Hematopoietic multipotent progenitor cell (in vitro differentiated cells): ENCODE measurements at places on chromosomes 3 and 15.
A peak's percentile ranks its signal among the peaks of the same experiment; 100 is the strongest.

- no peak for DNase-seq
These were observed 40.4 kb downstream of the GPD1L start for GRCh38 chr3:32146746-32147211.

DNA sequence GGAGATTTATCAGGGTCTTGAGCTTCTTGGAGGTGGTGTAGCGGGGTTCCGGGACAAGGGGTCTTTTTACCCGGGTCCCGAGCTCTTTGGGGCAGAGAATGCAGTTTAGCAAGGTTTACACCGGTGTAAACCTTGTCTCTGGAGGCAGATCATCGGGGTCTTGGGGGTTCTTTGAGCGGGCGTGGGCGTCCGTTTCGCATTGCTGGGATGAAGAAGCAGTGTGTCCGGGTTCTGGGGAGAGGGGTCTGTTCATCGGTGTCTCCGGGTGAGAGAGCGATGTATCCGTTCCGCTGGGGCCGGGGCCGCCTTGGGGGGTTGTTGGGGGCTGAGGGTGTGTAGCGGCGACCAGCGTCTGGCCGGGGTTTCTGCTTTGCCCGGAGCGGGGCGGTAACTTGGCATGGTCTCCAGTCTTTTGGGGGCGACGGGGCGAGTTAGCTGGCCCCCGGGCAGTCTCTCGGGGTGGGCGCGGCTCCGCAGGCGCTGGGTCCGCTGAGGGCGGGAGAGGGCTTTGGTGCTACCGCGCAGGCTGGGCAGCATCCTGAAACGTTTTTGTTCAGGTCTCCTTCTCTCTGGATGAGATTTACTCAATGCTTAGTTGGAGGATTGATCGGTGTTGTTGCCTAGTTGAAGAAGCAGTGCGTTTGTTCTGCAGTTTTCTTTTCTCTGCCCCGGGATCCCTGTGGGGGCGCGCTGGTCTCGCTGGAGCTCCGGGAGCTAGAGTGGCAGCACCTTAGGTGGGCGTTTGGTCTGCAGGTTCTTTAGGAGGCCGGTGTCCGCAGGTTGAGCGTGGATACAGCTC, 843 bp downstream of the GLCE start:
- peak; percentile 18 for DNase-seq

DNA sequence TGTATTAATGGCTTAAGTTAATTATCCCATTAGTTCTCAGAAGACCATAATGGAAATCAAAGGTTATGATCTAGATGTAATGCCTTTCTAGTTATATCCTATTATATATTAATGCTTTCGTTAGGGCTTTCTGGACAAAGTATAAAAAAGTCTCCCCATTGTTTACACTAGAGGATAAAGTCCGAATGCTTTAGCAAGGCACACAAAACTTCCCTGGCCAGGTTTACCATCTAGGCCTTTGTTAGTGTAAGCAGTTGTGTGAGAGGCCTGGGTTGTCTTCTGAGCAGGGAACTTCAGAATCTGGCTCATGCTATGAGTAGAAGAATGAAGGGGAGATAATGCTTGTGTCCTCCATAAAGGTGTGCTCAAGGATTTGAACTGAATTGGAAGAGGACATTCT, 106.3 kb upstream of the MEIS2 start:
- no peak for DNase-seq

DNA sequence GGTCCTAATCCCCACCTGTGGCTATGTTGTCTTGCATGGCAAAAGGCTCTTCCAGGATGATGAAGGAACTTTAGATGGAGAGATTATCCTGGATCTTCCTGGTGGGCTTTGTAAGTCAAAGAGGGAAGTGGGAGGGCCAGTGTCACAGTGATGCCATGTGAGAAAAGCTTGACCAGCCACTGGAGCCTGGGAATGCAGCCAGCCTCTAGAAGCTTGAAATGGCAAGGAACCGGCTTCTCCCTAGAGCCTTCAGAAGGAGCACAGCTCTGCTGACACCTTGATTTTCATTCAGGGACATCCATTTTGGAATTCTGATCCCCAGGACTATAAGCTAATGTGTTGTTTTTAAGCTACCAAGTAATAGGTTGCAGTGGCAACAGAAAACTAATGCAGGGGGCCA, 58.3 kb downstream of the CLEC3B start:
- no peak for DNase-seq

DNA sequence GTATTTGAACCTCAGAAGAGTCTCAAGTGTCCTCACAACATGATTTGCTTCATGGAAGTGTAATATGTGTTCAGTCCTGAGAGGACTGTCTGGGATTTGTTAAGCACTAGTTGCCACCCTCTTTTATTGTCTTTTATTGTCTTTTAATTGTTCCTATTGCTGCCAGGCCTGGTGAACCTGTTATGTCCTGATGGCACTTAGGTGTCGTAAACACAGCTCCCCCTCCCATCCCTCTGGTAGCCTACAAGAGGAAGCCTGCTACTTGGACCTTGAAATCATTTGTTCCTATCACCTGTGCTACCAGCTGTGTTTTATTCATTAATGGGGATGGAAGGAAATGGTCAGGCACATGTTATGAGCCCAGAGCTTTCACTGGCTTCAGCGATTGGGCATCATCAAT, 19.3 kb downstream of the CCNB2 start:
- DNase-seq: no peak

GRCh38 chr15:98727115-98728040, 79.0 kb downstream of the IGF1R start:
- no peak for DNase-seq

- DNase-seq: no peak
These were observed 635.1 kb upstream of the MDFIC2 start for GRCh38 chr3:70947579-70947978.

GRCh38 chr3:178382449-178383061, 153.7 kb upstream of the KCNMB2 start:
- DNase-seq: no peak

DNA sequence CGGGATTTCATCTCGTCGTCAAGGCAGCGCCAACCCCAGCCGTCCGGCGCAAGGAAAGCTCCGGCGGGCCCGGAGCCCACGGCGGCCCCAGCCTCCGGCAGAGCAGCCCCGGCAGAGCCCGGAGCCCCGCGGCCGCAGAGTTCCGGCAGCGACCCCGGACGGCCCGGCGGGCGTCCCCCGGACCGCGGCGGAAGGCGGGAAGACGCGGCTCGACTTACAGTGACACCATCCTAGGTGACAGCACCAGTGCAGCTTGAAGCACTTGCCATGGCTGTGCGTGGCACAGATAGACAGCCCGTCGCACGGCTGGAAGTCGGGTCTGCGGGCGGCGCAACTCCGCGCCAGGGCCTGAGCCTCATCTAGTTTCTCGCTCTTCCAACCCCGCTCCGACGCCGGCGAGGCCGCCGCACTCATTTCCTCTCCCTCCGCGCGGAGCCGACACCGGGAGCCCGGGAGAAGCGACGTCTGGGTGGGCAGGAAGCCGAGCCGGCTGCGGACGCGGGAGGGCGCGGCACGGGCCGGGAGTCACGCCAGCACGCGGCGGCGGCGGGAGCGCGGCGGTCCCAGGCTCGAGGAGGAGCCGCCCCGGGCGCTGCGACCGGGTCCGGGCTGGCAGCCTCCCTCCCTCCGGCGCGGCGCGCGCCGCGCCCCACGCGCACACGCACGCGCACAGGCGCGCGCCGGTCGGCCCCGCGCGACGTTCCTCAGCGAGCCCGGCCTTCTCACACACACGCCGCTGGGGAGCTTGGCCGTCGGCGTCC, at the start of gene C3orf70:
Gene C3orf70 (minus strand): TSS at position 651 of the 761 bp plus-strand sequence. CDS start 237 bp downstream, at position 414.
- DNase-seq: peak; percentile 42

DNA sequence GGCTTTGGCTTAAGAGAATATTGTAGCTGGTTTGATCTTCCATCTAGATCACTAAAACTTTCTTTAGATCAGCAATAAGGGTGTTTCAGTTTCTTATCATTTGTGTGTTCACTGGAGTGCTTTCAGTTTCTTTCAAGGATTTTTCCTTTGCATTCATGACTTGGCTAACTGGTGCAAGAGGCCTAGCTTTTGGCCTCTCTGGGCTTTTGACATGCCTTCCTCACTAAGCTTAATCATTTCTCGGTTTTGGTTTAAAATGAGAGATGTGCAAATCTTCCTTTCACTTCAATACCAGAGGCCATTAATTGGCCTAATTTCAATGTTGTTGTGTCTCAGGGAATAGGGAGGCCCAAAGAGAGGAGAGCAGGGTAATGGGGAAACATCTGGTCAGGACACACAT, 30.3 kb upstream of the CCNB2 start:
- DNase-seq: no peak

GRCh38 chr3:191649626-191650025, 188.7 kb downstream of the PYDC2 start:
- DNase-seq: no peak

GRCh38 chr15:89998141-89998661, 2.9 kb upstream of the ZNF710 start:
- no peak for DNase-seq

DNA sequence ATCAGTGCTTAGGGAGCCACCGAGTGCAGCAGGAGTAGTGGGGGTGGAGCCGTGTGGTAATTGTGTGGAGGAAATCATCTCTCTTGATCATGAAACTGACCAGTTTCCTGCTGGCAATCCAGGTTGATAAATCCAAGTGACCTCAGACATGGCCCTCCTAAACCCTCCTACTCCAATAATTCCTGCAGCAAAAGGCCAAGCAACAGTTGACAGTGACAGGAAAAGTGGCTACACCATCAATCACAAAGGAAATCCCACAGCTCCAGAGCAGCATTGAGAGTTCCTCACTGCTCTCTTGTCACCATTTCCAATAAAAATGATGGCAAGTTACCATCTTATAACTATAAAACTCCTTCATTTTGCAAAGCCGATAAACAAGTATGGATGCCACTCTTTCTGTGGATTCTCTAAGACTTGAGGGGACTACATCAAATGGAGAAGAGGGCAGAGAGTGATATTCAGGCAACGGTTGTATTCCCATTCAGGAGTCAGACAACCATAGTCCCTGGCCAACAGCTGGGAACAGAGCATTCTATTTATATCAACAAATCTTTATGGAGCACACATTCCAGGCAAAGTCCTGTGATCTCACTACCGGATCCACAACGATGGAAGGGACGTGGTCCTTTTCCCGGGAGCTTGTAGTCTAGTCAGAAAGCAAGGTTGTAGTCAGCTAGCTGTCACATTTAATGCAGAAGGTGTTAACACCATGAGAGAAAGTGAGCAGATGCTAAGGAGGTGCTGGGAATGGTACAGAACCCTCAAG, 312.5 kb upstream of the CTNNB1 start:
- no peak for DNase-seq

GRCh38 chr3:156098437-156099035, 21.8 kb upstream of the KCNAB1 start:
- DNase-seq: no peak

- DNase-seq: no peak
These were observed 251.9 kb downstream of the IGSF11 start for GRCh38 chr3:118782755-118783202.

- no peak for DNase-seq
These were observed 383.7 kb downstream of the GAP43 start for GRCh38 chr3:116007000-116007399.

DNA sequence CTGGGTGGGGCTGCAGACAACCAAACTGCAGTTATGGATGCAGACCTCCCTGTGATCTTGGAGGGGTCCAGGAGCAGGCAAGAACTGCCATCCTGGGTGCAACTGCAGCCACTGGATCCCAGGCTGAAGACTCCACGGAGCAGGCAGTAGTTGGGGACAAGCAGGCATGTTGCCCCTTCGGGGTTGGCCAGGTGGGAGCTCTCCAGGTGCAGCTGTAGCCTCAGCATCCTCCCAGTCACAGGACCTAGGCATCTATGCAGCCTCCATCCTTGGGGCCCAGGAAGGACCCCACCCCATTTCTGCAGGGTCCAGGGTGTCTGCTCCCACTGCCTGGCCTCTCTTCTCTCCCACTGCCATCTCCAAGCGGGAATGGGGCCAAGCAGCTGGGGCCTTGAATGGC, 322.2 kb upstream of the RBMS3 start:
- DNase-seq: no peak

GRCh38 chr3:52682016-52682415, 3.7 kb downstream of the PBRM1 start:
- DNase-seq: no peak

- no peak for DNase-seq
These were observed 286.9 kb upstream of the DNAJC19 start for GRCh38 chr3:181276358-181276896.

DNA sequence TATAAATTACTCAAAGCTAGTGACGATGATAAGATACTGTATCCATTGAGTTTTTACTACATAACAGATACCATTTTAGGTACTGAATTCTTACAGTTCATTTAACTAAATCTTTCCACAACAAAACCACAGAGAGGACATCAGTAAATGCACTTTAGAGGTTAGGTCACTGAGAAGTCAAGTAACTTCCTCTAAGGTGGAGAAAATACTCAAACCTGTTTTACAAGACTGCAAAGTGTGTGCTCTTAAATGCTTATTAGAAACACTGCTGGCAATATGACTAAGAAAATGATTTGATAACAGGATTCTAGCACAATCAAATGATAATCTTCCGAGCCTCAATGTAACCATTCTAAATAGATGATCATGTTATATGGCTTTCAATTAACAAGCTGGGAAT, 99.4 kb downstream of the UBE3A start:
- no peak for DNase-seq

- peak; percentile 32 for DNase-seq
These were observed 1.7 kb downstream of the TIPARP start for GRCh38 chr3:156675830-156676767.

DNA sequence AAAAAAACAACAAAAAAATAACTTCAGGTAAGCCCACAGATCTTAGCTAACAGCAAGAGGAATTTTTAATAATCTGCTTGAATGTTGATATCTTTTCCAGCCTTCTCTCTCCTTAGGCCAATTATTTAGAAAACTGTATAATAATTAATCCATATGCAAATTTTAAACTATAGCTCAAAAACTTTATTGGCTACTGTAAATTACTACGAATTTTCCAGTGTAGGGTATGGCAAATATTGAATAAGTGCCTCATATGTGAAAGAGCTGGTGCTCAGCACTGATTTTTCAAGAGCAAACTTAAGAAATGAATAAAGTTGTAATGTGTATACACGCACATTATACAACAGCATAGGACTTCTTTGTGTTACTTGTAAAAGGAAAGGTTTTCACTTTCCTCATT, 123.0 kb downstream of the TFDP2 start:
- no peak for DNase-seq

DNA sequence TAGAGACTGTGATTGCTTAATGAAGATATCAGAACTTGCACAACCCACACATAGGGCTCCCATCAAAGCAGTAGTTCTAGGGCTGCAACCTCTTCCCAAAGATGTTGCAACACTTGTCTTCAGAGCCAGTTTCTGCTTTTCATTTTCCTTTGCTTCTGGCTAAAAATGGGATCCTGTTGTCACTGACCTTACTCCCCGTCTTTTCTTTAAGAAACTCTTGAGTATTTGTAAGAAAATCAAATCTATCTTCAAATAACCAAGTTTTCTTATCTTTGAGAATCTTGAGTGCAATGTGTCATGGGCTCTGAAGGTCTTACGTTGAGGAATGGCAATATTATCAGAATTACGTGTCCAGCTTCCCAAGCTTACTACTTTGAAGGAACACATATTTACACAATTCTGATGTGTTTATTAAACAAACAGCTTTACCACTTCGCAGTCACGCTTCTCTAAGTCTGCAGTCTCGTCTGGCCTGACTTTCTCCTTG, 24.1 kb downstream of the CACNA1D start:
- no peak for DNase-seq

GRCh38 chr15:68375191-68375631, 56.8 kb downstream of the ITGA11 start:
- no peak for DNase-seq

- DNase-seq: no peak
These were observed 3.8 kb upstream of the GATA2 start for GRCh38 chr3:128496602-128497304.

GRCh38 chr3:181487236-181487978, 224.3 kb upstream of the SOX2 start:
- no peak for DNase-seq
